Activated CD8-positive, alpha-beta T cell treated with anti-CD3 and anti-CD28 coated beads, Interleukin-2, amount 10 ng/mL, durations not matched to agents 7 days and 5 days (primary cell): ENCODE measurements at places on chromosomes 4 and X.

GRCh38 chr4:98779088-98779487 is 120.7 kb upstream of the TSPAN5 start:
- DNase-seq, result no peak

- no peak for DNase-seq
Observed at GRCh38 chrX:9189286-9189685, 155.4 kb upstream of the FAM9B start.

- no peak for DNase-seq
Observed at GRCh38 chr4:48047896-48048295, 31.3 kb downstream of the NIPAL1 start.

- DNase-seq, result no peak
Observed at GRCh38 chr4:86451560-86452330, 91.9 kb upstream of the MAPK10 start.

DNA sequence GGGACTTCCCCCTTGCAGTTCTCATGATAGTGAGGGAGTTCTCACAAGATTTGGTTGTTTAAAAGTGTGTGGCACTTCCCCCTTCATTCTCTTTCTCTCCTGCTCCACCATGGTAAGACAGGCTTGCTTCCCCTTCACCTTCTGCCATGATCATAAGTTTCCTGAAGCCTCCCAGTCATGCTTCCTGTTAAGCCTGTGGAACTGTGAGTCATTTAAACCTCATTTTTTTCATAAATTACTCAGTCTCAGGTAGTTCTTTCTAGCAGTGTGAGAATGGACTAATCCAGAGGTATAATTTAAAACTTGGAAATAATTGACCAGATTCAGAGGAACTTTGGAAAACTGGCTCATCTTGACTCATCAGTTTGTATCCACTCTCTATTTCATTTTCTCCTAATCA is 129.0 kb downstream of the TMEM47 start:
- no peak for DNase-seq

GRCh38 chr4:69684804-69685203 is 31.8 kb upstream of the UGT2A1 start:
- no peak for DNase-seq

GRCh38 chr4:141311246-141312204 is 90.8 kb downstream of the ZNF330 start:
- DNase-seq, result no peak

DNA sequence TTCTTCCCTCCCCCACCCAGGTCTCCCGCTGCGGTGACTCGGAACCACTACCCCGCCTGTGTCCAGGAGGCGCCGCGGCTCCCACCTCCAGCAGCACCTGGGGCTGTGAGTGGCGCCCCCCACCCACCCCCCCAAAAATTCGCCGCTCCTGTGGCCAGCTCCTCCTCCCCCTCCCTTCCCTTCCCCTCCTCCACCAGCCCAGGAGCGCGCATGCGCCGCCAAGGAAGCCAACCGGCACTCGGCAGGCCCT is 278 bp downstream of the CLOCK start:
- DNase-seq, result no peak

GRCh38 chr4:16807355-16807754 is 91.1 kb downstream of the LDB2 start:
- no peak for DNase-seq

- DNase-seq, result no peak
Observed at GRCh38 chr4:46385946-46386345, 4.0 kb downstream of the GABRA2 start.

- DNase-seq, result no peak
Observed at GRCh38 chrX:105375816-105376215, 155.3 kb upstream of the TEX13A start.

DNA sequence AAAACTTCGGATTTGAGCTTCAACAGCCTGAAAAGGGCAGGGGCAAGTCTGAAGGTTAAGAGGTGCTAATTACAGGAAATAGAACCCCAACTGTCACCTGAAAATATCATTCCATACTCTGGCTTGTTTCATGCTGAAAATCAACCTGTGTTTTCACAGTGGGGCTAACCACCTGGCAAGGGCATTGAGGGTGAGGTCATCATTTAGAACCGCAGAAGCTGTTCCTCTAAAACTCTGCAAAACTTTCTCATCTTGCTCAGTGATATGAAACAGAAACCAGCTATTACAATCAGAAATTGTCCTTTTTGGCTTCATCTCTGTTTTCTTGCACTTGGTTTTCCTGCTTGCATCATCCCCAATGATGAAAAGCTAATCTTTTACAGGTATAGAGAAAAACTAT is 247.6 kb downstream of the DCLK2 start:
- DNase-seq, result no peak

- no peak for DNase-seq
Observed at GRCh38 chrX:136271300-136271699, 20.1 kb upstream of the MAP7D3 start.

GRCh38 chr4:124481123-124481522 is 231.4 kb downstream of the ANKRD50 start:
- DNase-seq, result no peak

- no peak for DNase-seq
Observed at GRCh38 chrX:149372866-149373265, 132.2 kb downstream of the IDS start.

DNA sequence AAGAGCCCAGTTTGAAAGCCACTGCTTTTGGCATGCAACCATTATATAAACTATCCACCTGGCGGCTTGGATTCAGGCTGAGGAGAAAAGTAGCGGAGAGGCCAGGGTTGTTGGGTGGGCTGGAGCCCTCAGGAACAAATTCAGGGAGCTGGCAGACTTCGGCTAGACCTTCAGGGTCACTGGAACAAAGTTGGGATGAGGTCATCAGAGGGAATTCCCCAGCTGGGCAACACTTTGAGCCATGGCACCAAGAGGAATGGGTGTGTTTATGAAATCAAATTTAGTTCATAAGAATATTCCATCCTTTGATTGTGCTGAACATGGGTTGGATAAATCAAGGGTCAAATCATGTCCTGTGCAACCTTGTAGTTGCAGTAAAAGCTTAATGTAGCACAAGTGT is 22.0 kb downstream of the MTMR1 start:
- DNase-seq, result no peak

- no peak for DNase-seq
Observed at GRCh38 chrX:22121161-22121560, 89.0 kb downstream of the PHEX start.

DNA sequence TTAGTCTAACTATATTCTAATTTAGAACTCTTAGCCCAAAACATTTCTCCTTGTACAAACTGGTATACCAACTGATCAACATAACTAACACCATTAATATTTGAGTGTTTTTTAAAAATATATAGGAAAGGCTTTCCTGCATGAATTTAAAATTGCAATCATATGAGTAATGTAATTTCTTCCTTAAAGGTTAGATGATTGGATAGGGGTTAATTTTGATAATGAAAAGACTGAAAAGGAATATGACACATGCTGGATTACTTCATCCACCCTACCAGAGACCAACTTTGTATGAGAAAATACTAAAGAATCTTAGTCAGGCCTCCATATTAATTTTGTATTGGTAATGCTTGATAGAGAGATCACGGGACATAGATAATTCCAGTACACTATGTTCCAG is 25.1 kb upstream of the PLS3 start:
- DNase-seq, result no peak

GRCh38 chr4:76931576-76932276 is 17.8 kb upstream of the SEPTIN11 start:
- no peak for DNase-seq
